ENCODE measurements at places on chromosomes 1 and 21.

DNA sequence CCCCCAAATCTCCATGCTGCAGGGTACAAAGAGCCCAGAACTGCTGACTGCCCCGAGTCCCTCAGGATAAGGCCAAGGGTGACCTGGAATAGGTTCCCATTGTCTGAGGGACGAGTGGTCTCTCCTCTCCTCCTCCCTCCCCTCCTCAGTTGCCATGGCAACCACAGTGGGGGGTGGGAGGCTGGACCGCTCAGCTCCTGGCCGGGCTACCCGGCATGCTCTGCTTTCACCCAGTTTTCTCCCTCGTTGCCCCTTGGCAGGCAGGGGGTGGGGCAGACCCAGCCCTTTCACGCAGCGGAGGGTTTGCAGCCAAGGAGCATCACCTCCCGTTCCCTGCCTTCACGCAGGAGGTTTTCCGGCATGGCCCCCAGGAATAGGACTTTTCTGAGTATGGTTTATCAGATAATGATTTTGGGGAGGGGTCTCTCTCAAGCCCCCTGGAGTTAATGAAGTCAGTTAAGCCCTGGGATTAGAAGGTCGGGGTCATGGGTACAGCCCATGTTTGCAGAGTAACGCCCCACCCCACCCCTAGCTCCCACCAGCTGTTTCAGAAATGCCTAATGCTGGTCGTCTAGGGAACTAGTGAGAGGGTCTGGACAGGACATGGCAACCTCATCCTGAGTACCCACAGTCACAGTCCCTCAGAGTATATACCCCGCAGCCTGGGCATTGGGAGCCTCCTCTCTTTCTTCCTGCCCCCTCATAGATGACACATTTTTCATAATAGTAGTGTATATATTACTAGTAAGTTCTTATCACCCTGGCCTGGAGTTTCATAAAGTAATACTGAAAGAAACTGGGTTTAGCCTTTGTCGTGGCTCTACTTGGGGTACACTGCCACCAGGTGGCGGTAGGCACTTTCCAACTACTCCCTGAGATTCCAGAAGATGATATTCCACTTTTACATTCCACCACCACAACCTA is 20.7 kb downstream of the C1QB start:
- DNase-seq = peak; percentile 68

GRCh38 chr1:234276151-234276788 is 97.0 kb upstream of the COA6 start:
- DNase-seq = no peak

- no peak for DNase-seq
Observed at GRCh38 chr21:38989379-38989744, 183.6 kb downstream of the ETS2 start.

- DNase-seq = no peak
Observed at GRCh38 chr1:37438869-37439343, 35.5 kb upstream of the ZC3H12A start.

GRCh38 chr21:37196847-37197246 is 70.3 kb downstream of the VPS26C start:
- DNase-seq = no peak

GRCh38 chr1:93960641-93961147 is 51.5 kb upstream of the GCLM start:
- no peak for DNase-seq

- DNase-seq = no peak
Observed at GRCh38 chr1:235070819-235071218, 57.8 kb downstream of the TOMM20 start.

GRCh38 chr21:20856926-20857325 is 141.3 kb upstream of the NCAM2 start:
- DNase-seq = no peak

GRCh38 chr1:1788136-1788535 is 9.9 kb upstream of the NADK start:
- DNase-seq = no peak

DNA sequence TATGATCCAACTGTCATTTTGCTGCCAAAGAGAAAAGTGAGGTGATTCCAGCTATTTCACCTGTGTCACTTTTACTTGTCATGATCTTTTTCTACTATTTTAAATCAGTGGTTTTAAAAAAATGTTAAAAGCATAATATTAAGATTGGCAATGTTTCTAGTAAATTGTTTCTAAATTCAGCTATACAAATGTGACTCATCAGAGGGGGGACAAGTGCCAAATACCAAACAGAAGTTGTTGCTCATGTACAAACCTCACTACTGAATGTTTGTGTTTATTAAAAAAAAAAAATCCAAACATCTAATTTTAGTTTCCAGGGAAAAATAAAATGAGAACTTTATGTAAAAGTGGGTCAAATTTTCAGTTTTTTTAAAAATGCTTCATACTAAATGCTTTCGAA is 346.2 kb upstream of the SNX7 start:
- DNase-seq = no peak

DNA sequence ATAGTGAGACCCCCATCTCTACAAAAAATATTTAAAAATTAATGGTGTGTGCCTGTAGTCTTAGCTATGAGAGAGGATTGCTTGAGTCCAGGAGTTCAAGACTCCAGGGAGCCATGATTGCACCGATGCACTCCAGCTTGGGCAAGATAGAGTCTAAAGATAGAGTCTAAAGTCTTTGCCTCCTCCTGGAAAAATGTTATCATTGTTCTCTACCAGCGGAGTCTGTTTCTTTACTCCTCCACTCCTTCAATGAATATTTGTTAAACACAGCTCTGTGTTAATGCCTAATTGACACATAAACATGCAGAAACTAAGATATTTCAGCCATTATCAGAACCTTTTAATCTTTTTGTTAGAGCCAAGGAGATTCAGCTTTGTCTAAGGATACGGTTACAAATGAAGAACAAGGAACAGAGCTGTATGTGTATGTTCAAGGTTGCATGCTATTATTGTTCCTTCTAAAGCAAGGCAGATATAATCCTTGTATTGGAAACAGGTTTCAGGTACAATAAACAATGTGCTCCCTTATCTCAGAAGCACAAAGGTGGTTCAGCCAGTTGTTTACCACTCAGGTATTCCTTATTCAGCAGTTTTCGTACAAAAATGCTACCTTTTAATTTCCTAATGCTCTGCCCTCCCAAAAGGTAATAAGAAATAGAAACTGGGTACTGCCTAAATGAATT is 15.4 kb downstream of the OVAAL start:
- no peak for DNase-seq

GRCh38 chr1:206698011-206698410 is 13.3 kb downstream of the MAPKAPK2 start:
- DNase-seq = no peak

GRCh38 chr1:37238364-37239224 is 204.3 kb upstream of the GRIK3 start:
- DNase-seq = no peak

DNA sequence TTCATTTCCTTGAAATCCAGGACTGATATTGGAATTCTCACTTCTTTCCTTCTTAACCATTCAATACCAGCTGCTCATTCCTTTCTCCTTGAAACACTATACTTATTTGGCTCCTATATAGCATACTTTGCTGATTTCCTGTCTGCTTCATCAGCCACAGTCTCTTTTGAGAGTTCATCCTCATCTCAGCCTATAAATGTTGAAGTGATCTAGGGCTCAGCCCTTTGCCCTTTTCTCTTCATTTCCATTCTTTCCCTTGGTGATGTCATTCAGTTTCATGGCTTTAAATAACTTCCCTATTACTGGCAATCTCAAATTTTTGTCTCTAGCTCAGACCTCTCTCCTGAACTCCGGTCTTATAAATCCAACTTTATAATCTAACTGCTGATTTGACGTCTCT is 24.1 kb upstream of the RABGAP1L start:
- peak; percentile 48 for DNase-seq

- no peak for DNase-seq
Observed at GRCh38 chr1:234603221-234604204, 6.5 kb downstream of the IRF2BP2 start.

- no peak for DNase-seq
Observed at GRCh38 chr1:62436039-62436465, 797 bp upstream of the USP1 start.

GRCh38 chr1:86852289-86852688 is 61.6 kb downstream of the SELENOF start:
- no peak for DNase-seq

DNA sequence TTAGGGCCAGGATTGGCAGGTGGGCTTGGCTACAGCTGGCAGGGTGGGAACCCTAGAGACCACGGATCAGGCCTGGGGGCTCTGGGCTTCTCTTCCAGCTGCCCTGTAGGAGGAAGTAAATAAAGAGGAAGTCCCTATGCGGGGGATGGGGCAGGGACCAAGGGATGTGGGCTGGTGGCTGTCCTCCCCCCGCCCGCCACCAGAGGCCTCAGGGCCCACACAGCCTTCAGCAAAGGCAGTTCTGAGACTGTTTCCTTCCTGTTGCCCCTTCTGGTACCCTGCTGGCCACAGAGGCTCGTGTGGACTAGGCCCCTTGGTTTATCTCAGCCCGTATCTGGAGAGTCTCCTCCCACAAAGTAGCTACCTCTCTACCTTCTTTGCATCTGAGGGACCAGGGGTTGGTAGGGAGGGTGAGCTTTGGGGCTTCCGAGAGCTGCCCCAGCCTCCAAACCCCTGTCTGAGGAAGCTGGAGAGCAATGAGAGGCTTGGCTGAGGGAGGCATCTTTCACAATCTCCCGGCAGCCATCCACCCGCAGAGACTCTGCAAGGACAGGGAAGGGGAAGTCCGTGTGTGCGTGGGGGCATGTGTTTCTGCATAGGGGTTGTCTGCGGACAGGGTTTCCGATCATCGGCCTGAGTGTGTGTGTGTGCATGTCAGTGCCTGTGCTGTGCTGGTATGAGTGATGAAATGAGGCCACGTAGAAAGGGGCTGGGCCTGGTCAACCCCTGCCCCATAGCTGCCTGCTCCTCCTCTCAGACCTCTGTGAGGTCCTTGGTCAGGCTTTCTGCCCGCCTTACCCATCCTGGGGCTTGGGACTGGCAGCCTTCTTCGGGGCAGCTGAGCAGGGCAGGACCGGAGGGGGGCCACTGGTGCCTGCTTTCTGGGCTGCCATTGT is 12.5 kb downstream of the RPS6KA1 start:
- DNase-seq = peak; percentile 99

- DNase-seq = no peak
Observed at GRCh38 chr1:196078691-196079090, 529.5 kb downstream of the KCNT2 start.

DNA sequence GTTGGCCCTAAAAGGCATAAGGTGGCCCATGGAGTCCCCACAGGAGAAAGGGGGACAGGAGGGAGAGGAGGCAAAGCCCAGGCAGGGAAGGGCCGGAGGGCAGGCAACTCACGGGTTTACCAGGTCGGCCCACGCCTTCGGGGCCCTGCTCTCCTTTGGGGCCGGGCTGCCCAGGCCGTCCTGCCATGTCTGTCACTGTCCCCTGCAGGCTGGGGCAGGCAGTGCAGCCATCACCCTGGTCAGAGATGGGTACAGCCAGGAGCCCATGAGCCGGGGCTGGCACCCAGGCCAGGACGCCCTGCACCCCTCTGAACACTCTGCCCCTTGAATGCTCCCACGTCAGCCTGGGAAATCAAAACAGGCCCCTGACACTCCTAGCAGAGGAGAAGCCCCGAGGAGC is 19.8 kb downstream of the COL16A1 start:
- DNase-seq = peak; percentile 40

DNA sequence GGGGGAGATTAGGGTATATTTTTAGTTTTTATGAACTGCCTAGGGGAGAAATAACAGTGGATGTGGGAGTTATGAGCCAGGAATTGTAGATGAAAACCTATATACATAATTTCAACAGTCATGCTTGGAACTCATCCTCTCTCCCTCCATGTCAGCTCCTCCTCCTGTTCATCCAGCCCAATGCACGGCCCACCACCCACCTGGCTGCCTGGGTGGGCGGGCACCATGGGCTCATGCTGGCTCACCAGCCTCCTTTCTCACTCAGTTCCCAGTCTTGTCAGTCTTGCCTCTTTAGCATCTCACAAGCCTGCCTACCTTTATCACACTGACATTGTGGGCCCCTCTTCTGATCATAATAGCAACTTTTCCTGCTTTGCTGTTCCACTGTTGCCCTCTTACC is 336.0 kb downstream of the DISC1 start:
- DNase-seq = no peak

GRCh38 chr1:80375662-80376061 is 1369.1 kb upstream of the ADGRL4 start:
- no peak for DNase-seq

- no peak for DNase-seq
Observed at GRCh38 chr1:68132426-68133130, 82.2 kb upstream of the DIRAS3 start.

DNA sequence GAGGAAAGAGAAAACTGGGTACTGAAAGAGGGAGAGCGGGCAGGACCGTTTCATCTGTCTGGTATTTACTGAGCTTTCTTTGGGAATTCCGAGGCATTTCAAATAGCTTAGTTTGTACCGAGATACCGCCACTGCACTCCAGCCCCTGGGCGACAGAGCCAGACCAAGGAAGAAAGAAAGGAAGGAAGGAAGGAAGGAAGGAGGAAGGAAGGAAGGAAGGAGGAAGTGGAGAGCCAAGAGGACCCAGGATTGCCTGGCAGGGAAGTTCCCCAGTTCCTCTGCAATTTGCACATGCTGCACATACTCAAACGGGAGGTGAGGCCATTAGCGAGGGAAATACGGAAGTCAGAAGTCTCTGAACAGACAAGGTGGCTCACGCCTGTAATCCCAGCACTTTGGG is 961 bp upstream of the FUCA1 start:
- DNase-seq = peak; percentile 52

GRCh38 chr1:180456191-180456590 is 46.2 kb downstream of the ACBD6 start:
- DNase-seq = no peak

DNA sequence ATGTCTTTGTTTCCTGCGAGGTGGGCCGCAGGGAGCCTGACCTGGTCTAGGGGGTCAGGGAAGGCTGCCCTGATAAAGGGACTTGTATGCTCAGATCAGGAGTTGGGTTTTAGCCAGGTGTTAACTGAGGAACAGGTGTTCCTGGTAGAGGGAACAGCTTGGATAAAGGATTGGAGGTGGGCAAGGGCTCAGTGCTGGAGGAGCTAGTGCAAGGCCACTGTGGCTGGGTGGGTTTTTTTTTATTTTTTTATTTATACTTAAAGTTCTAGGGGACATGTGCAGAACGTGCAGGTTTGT is 31.1 kb downstream of the A3GALT2 start:
- DNase-seq = no peak

DNA sequence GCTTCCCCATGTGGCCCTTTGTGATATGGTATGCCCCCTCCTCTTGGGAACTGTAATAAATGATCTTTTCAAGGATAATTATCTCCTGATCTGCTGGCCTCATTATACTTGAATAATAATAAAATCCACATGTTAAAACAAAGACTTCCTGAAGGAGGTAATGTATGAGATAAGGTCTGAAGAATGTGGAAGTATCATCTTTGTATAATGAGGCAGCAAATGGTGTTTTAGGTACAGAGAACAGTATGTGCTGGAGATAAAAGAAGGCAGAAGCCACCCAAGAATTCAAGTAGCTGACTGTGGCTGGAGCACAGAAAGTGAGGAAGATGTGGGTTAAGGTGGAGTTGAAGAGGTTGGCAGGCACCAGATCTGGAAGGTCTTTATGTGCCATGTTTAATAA is 12.8 kb upstream of the COG2 start:
- DNase-seq = no peak

GRCh38 chr21:20259031-20259867 is 739.0 kb upstream of the NCAM2 start:
- no peak for DNase-seq

Measured in suppressor macrophage (primary cell).